ENCODE measurements at places on chromosomes 13 and 19. TPM values are rescaled to one million over a fixed set of nuclear protein-coding genes. Genes with fewer than 3 reads are reported as not detected.

Gene LGI4
- not detected for polyA plus RNA-seq

Gene BST2
- 155 TPM for polyA plus RNA-seq

Gene ZNF506
- 20.8 TPM for polyA plus RNA-seq

Gene ZBTB7A
- polyA plus RNA-seq = 30.4 TPM

Gene IZUMO4
- 0.47 TPM for polyA plus RNA-seq

Data from CD4-positive, CD25-positive, alpha-beta regulatory T cell (primary cell).